ENCODE measurements at places on chromosomes 3 and 15. TPM values are rescaled to one million over a fixed set of nuclear protein-coding genes. Genes with fewer than 3 reads are reported as not detected.
A peak's percentile ranks its signal among the peaks of the same experiment; 100 is the strongest.

Gene LRRIQ4
- total RNA-seq: not detected

DNA sequence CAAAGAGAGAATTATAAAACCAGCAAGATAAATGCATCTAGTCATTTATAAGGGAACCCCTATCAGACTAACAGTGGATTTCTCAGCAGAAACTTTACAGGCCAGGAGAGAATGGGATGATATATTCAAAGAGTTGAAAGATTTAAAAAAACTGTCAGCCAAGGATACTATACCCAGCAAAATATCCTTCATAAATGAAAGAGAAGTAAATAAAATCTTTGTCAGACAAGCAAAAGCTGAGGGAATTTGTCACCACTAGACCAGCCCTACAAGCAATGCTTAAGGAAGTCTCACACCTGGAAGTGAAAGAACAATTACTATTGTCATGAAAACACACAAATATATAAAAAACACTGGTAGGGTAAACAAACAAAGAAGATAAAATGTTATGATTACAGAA lies 113.4 kb upstream of the FAM3D start:
- no peak for DNase-seq

Gene ZBTB20
- 25.9 TPM for total RNA-seq

Gene HGD
- not detected for total RNA-seq

GRCh38 chr3:165837058-165837525 lies at the start of gene BCHE:
Gene BCHE (minus strand): TSS chr3:165837423. CDS start chr3:165831033, 6,390 bp downstream.
- DNase-seq: peak; percentile 49

DNA sequence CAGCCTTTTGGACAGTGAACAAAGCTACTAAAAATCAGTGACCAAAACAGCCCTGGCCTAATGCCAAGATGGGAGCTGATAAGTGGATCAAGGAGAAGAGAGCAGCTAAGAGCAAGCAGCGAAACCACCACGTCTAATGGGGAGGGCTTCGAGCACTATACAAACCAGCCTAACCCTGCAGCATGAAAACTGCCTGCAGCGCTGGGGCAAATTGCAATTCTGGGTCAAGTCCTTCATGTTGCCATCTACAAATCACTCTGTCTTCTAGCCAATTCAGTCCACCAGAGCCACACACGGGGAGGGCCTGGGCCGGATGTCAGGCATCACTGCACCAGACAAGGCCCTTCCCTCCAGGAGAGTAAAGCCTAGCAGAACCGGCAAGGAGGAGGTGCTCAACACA lies 30.5 kb upstream of the SPATA12 start:
- DNase-seq: no peak

- no peak for DNase-seq
Measured at GRCh38 chr3:82509106-82509842, 747.8 kb upstream of the GBE1 start.

DNA sequence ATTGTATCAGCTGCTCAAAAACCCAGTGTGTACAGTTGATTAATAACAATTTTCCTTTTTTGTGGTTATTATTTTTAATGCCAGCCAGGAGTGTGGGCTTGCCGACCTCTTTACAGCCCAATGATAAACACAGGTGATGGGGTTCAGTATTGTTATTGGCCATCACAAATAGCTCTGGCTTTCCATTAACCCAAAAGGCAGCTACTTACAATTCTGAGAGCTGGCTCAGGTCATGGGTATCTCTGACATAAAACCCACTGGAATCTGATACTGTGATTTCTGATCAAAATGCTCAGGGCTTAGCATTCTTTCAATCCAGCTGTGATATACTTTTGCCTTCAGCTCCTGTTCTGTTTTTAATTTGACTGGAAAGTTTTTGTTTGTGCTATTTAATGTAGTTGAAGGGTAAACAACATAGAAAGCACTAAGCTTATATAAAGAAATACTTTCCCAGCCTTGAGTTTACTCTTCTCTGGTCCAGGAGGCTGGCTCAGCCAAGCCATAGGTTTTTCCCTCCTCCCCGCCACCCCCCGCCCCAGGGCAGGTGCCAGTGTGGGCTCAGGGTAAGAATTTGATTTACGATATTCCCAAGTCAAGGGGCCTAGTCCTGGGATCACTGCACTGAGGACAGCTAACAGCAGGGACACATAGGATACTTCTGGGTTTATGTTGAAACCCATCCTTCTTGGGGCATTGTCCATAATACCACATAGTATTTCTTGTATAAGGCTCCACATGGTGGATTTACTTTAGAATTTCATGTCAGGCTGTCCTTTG lies 54.0 kb upstream of the MYZAP start:
- no peak for DNase-seq

DNA sequence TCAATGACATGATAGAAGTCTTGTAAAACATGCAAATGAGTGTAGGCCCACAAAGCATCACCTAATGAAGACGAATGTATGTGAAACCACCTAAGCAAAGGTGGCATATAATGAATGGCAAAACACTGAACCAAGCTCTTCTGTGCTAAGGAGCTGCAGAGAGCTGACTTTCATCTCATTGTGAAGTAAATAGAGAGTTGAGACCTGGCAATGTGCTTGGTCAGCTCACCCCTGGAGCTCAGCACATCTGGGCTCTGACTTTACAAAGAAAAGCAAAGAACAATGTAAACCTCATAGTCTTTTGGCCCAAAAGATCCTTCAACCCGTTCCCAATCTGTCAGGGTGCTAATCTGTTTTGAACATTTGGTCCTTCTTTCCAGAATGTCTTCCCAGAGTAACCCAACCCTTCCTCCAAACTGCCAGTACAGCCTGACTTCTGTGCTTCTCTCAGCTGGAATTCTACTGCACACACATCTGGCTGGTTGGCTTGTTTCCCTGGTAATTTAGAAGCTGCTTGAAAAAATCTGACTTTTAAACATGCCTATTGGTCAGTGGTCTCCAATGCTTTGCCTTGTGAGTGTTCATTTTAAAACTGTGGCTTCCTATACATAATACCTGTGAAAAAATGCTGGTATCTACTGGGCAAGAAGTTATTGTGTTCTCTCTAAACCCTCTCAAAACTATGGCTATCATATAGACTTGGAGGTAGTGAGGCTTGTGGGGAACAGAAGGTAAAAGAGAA lies 101.7 kb downstream of the CD200R1L start:
- DNase-seq: no peak

Gene CADPS
- 0.84 TPM for total RNA-seq

- peak; percentile 98 for DNase-seq
Measured at GRCh38 chr3:189981668-189982067, 139.0 kb downstream of the P3H2 start.

DNA sequence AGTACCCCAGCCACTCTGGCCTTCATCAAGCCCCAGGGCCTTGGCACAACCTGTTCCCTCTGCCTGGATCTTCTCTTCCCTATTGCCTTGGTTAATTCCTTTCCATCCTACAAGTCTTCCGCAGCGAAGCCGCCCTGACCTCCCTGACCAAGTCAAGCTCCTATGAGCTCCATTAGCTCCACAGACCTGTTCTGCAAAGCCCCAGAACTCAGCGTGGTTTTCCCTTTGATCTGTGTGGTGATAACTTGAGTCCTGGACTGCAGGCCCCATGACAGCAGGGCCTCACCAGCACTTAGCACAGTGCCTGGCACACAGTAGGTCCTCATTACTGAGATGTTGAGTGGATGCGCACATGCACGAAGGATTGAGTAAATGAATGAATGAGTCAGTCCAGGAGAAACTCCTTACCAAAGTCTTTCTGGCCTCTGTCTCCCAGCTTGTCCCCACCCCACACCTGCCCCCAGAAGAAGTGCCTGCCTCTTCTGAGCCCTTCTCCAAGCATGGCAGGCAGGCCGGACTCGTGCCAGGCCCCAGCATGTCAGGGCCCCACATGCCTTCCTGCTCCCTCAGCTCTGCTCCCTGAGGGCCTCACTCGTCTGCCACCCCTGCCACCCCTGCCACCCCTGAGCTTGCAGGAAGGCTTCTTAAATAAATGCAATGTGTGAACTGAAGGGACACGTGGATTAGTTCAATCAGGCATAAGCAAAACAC lies 6.3 kb downstream of the ANPEP start:
- no peak for DNase-seq

DNA sequence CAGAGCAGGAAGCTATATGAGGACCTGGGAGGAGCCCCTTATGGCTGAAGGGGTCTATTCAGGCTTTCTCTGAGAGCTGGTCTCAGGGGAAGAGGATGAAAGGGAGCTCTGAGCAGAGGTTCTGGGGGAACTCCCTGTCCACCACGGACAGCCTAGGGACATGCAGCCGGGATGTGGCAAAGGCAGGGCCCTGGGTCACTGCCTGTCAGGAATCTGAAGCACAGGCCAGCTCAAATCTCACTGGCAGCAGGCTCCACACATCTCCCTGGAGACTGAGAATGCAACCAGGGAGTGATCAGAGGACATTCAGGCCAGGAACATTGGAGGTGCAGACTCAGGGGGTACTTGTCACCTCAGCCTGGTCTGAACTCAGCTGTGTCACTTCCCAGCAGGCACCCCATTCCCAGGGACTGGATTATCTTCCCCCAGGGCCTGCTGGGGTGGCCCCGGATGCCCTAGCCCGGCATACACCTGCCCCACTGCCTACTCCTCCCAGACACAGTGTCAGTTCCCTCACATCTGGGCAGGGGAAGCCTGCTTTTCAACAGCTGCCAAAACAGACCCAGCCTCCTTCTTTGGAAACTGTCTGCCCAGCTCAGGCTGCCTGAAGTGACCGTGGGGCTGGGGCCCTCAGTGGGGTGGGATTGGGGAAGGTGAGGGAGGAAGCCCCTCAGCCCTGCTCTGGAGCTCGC lies 18.3 kb upstream of the SEMA3F start:
- peak; percentile 31 for DNase-seq

- no peak for DNase-seq
Measured at GRCh38 chr3:26559227-26559626, 63.3 kb upstream of the LRRC3B start.

DNA sequence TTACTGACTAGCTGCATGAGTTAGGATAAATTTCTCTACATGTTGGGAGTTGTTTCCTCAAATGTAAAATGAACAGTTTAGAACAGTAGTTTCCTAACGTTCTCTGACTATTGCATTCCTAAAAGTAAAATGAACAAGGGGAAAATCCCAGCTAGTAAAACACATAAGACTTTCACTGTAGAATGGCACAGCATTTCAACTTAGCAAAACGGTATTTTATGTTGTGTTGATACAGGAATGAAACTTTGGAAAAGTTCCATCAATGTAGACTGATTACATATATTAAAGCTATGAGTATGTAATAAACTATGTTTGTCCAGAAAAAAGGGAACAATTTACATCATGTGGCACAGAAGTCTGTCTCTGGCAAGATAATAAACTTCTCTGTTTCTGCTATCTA lies 297.4 kb upstream of the EPHA3 start:
- DNase-seq: no peak

Gene KIF7
- 1.9 TPM for total RNA-seq

Gene CDHR4
- not detected for total RNA-seq

Gene ATP13A3
- total RNA-seq: 134 TPM

- DNase-seq: no peak
Measured at GRCh38 chr3:8990266-8991215, 27.3 kb upstream of the RAD18 start.
